Cortex of kidney (tissue), 1 donor: ENCODE measurements at places on chromosomes 13 and 19.

DNA sequence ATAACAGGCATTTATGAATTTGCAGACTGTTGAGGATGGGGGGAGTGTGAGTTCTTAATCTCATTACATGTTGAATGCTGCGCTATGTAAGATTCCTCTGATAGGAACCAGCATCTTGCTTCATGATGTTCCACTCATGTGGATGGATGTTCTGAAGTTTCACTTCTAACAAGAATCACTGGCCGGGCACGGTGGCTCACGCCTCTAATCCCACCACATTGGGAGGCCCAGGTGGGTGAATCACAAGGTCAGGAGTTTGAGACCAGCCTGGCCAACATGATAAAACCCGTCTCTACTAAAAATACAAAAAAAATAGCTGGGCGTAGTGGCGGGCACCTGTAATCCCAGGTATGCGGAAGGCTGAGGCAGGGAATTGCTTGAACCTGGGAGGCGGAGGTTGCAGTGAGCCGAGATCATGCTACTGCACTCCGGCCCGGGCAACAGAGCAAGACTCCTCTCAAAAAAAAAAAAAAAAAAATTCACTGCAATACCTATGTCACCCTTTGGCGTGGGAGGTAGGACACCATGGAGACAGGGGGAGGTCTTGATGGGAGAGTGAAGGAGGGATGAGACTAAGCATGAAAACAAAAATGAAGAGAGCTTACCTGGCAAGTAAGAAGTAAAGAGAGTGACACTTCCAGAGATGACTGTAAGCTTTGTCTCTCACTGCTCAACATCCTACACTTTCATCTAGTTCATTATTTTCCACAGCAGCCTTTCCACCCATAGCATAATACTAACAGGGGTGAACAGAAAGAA is 133.0 kb downstream of the DCT start:
- no peak for DNase-seq

- no peak for DNase-seq
These were observed 31.5 kb upstream of the MYO16 start for GRCh38 chr13:108597943-108598342.

DNA sequence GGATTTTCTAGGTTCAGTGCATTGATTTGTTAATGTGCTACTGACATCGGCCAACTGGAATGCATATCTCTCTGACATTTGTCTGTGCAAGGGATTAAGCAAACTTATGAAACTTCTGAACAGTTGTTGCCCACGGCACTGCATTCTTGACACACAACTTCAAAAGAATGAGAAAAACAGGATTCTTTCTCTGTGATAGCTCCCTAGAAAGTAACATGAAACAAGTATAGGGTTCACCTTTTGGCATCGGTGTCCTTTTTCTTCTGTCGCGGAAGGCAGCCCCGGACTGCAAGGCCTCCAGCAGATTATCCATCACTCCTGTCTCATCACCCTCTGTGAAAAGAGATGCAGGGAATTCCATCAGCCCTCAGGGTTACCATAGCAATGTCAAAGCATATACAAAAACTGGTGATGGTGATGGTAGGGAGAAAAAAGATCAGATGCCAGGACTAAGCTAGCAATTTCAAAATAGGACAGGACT is 389.2 kb downstream of the DIAPH3 start:
- no peak for DNase-seq

- DNase-seq: no peak
These were observed 156.3 kb upstream of the FNDC3A start for GRCh38 chr13:48819376-48819775.

DNA sequence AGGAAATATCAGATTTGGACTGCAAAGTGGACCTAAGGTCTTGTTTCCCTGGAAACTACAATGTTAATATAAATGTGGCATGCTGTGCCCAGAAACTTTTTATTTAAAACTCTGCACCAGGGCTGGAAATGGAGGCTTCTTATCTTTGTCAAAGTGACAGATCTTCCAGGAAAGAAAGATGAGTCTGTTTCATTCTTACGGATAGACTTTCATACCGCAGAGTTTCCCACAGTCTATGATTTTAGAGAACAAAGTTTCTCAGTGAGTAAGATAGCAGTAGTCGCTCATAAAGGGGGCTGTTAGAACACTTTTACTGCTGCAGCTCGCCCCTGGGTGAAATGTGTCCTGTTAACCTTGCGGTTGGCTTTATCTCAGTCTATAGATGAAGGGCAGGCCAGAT is 6.7 kb downstream of the CLEC11A start:
- DNase-seq: no peak
